Aorta (tissue), 5 donors: ENCODE measurements at places on chromosomes 13 and 19.

DNA sequence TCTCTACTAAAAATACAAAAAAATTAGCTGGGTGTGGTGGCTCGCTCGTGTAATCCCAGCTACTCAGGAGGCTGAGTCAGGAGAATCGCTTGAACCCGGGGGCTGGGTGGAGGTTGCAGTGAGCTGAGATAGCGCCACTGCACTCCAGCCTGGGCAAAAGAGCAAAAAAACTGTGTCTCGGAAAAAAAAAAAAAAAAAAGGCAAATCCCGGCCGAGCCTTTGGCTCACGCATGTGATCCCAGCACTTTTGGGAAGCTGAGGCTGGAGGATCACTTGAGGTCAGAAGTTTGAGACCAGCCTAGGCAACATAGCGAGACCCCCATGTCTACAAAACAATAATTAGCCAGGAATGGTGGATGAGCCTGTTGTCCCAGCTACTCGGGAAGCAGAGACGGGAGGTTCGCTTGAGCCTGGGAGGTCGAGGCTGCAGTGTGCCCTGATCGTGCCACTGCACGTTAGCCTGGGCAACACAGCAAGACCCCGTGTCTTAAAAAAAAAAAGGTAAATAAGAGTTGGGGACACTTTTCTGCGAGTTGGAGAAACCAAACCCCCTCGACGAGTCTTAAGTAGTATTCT lies 574 bp upstream of the GPX4 start:
- no peak for DNase-seq

DNA sequence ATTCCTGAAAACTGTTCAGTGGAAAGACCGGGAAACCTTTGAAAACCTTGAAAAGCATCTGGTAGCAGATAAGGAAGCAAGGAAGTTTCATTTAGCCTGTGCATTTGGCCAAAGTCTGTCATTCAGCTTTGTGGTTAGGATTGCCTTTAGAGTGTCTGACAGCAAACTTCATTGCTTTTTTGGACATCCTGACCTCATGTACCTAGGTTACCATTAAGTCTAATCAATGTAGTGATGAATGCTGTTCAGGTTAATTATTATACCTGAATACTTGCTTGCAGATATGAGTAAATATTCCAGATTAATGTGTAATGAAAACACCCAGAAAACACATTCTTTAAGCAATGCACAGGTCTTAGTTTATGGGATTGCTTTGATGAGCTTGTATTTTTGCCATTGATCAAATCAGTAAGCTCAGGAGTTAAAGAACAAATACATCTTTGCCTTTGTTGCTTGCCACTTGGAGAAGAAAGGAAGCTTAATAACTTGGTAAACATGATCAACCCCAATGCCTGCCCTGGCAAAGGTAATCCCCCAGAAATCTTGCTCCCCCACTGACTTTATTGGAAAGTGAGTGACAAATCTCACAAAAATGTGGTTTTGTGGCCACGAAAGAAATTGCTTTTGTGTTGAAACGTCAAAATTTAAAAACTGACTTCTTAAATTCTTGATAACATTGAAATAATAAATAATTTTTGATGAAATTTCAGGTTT lies 87.4 kb downstream of the SLC15A1 start:
- no peak for DNase-seq

- DNase-seq, result peak; percentile 16
These were observed 9.9 kb downstream of the SIGLEC11 start for GRCh38 chr19:49950956-49951526.

DNA sequence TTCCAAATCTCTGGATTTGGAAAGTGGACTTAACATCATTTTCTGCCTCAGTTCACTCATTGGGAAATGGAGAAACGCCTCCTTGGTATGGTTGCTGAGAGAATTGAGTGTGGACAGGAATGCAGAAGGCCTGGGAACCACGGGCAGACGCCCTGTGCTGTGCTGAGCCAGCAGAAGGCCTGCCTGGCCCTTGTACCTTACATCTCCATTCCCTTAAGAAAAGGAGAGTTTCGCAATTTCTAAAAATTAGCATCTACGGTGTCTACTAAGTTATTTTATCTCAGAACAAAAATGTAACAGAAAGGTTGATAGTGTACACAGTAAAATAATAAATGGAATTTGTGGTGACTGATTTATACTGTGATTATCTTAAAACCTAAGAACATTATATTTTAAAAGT lies 78.7 kb downstream of the IPO5 start:
- DNase-seq, result no peak

DNA sequence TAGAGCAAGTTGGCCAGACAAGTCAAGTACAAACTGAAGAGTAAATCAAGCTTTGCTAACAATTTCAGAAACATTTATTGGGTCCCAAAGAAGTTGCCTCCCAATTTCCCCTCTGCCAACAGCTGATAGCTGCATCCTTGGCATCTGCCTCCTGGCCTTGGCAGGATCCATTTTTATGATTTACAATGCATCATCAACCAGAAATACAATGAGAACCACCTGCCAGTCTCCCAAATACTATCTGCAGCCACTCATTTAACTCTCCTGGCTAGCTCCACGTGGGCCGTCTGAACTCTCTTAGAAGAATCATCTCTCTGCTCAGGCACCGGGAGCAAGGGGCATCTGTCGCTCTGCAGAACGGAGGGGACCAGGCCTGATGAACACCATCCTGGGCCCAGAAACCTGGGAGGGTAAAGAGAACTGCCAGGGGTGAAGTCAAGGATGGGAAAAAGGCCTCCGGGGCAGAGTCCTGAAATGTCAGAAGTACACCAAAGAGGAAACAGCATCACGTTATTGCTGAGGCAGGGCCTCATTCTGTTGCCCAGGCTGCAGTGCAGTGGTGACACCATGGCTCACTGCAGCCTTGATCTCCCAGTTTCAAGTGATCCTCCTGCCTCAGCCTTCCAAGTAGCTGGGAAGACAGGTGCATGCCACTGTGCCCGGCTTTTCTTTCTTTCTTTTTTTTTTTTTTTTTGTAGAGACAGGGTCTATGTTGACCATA lies 2.6 kb downstream of the LONP1 start:
- no peak for DNase-seq

DNA sequence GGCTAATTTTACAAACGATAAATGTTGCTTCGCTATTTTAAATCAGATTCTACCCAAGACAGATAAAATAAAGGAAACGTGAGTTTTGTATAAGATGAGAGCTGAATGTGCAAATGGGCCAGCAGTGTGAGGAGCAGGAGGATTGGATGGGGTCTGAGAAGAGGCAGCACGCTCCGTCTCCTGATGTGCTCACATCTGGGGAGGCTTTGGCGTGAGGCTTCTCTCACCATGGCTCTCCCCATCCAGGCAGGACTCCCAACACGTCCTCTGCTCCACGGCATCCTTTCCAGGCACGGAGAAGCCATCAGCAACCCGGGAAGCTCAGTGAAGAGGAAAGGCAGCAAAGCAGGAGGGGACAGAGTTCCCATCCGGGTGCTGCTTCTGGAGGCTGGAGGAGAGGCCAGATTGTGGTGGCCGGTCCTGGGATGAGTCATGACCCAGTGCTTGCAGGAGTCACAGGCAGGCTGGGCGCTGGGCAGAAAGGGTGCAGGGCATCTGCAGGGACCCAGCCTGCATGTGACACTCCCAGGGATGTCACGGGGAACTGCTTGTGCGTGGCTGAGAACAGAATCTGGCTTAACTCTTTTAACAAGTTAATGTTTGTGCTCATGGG lies 47.5 kb downstream of the ZNF536 start:
- DNase-seq, result no peak

DNA sequence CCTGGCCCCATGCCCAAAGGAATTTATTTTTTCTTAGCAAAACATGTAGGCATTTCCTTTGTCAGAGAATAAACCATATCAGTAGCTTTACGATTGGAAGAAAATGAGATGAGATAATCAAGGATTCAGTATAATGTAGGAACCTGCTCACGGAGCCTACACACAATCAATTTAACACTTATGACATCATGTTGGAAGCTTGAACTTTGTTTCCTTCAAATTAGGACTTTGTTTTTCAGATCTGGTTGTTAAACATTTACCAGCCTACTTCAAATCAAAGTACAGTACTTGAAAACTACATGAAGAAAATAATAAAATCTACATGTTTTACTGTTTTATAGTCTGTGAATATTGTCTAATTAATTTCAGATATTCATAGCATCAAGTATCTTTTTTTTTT lies 639.0 kb upstream of the ATXN8OS start:
- no peak for DNase-seq

GRCh38 chr19:33435706-33436359 lies 62.3 kb downstream of the CEBPG start:
- DNase-seq, result peak; percentile 39

GRCh38 chr19:3622224-3622623 lies 4.4 kb downstream of the CACTIN start:
- DNase-seq, result no peak

DNA sequence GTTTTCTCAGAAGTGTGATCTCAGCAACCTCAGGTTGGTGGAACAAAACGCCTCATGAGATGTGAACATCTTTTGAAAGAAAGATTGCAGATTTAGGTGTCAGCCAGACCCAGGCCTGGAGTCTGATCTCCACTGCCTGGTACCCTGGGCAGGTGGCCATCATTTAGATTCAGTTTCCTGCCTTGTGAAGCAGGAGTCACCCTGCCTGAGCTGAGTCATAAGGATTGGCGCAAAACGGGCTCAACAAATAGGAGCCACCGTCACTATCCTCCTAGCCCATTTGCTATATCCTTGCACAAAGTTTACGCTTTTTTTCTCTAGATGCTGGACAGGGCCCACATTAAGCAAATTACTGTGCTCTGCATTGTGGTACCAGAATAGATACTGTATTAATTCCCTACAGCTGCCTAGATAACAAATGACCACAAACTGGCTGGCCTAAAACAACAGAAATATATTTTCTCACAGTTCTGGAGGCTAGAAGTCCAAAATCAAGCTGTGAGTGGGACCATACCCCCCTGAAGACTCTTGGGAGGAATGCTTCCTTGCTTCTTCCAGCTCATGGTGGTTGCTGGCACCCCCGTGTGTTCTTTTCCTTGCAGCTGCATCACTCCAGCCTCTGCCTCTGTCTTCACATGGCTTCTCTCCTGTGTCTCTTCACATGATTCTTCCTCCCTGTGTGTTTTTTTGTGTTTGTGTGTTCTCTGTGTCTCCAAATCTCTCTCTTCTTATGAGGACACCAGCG lies 38.2 kb downstream of the TNFSF11 start:
- DNase-seq, result no peak

DNA sequence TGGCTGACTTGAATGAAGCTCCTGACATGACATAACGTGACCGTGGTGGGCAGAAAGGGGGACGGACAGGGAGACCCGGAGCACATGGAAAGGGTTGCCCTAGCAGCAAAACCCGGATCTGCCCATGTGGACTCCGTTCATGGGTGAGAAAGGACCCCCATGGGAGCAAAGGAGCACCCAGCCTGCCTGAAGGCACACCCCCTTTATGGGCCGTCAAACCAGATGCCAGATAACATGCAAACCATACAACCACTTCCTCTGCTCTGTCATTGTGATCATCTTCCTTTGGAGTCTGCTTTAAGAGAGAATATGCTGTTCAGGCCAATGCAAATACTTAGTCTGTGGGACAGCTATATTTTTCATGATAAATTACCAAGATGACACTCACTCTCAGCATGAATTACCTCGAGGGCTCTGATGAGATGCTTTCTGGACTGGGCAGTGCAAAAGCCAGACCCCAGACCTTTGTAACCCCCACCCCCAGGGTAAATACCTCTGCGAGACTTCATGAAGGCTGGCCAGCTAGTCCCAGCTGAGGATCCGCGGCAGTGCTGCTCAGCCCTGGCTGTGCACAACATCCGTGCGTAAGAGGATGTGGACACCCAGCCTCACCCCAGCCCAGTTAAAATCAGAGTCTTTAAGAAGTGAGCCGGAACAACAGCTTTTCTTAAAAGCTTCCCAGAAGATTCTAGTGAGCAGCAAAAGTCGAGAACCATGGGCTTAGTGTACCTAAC lies 126.6 kb downstream of the USP12 start:
- no peak for DNase-seq

- DNase-seq, result no peak
These were observed 991 bp downstream of the ABHD17A start for GRCh38 chr19:1884291-1884718.

DNA sequence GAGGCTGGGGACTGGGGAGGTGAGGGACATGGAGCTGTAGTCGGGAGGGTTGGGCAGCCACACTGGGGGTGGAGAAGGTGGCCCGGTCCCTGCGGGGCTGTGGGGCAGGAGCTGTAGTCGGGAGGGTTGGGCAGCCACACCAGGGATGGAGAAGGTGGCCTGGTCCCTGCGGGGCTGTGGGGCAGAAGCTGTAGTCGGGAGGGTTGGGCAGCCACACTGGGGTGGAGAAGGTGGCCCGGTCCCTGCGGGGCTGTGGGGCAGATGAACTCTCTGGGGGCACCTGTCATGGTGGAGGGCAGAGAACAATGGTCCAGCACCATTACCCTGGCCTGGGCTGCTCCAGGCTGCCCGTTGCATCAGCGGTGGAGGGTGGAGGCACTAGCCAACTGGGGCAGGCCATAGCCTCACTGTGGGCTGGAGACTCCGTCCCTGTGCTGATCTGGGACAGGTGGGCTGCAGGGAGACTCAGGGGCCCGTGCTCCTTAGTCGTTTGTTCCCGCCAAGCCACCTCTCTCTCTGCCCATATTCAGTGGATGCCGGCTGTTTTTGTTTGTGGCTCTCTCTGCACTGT lies 51.4 kb downstream of the ATP11A start:
- no peak for DNase-seq

- DNase-seq, result no peak
These were observed 19.6 kb downstream of the LNX2 start for GRCh38 chr13:27600711-27601110.

DNA sequence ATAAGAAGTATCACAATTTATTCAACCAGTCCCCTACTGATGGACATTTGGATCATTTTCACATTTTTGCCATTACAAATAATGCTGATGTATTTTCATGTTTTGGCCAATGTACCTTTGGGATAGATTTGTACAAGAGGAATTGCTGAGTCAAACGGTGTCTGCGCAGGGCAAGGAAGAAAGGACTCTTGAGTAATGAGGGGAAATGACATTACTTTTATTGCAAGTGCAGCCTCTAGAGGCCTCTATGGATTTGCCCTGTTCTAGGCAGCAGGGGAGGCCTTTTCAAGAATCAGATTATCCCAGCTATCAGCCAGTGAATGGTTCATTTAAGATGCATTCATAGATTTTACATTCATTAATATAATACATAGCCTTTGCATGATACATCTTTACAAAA lies 32.9 kb upstream of the GTF3A start:
- no peak for DNase-seq

GRCh38 chr13:44049081-44049945 lies 169.6 kb downstream of the LACC1 start:
- no peak for DNase-seq

DNA sequence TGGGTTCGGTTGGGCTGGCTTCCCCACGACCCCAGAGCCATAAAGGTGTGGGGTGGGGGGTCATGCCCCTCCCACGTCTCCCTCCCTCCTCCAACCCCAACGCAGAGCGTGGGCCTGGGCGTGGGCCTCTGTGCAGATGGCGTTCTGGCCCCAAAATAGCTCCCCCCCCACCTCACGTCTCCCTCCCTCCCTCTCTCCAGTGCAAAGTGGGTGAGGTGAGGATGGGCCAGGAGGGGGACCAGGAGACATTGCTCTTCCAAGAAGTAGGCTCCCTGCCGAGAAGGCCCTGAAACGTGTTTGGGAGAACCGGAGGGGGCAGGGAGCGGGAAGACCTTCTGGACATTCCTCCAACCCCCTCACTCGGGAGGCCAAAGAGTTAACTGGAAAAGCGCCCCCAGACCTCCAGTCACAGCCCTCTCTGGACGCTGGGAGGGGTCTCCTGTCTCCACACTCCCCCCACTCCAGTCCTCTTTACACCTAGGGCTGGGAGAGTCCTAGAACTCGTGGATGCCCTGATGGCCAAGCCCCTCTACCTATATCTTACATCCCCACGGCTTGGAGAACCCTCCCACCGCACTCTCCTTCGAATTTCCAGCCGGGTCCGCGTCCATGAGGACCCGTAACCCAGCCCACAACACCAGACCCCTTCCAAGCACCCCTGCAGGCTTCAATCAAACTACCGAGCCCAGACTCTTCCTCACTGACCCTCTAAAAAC lies 855 bp downstream of the UNC13A start:
- DNase-seq, result no peak
